ENCODE measurements at places on chromosomes 6 and 20.

DNA sequence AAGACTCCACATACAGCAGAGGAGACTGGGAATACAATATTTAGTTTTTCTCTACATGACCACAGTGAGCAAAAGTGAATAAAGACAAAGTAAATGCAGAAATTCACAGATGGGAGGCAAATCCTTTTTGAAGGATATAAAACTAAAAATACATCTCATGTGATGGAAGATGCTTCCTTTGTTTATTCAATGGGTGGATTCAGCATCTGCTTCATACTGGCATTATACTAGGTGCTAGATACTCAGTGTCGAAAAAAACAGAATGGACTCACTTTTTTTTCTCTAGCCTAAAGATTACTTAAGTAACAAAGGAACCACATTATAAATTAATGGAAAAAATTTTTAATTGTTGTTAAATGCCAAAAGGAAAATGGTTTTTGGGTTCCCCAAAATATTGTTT is 216.2 kb downstream of the TRDN start:
- DNase-seq = no peak

DNA sequence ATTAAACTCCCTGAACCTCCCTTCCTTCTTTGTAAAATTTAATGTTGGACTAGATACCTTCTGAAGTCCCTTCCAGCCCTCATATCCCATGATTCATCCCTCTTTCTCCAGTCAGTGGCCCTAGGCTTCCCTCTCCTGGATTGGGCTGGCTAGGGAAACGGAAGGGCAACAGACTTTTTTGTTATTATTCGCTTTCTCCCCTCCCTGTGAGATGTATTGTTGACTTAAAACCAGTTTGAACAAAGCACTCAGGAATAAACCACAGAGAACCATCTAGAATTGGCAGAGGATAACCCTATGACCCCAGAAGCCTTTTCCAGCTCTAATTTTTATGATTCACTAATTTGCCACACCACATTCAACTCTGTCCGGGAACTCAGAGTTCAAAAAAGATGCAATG is 239.7 kb upstream of the SUPT3H start:
- DNase-seq = no peak

GRCh38 chr6:133704371-133704770 is 184.5 kb upstream of the TCF21 start:
- no peak for DNase-seq

DNA sequence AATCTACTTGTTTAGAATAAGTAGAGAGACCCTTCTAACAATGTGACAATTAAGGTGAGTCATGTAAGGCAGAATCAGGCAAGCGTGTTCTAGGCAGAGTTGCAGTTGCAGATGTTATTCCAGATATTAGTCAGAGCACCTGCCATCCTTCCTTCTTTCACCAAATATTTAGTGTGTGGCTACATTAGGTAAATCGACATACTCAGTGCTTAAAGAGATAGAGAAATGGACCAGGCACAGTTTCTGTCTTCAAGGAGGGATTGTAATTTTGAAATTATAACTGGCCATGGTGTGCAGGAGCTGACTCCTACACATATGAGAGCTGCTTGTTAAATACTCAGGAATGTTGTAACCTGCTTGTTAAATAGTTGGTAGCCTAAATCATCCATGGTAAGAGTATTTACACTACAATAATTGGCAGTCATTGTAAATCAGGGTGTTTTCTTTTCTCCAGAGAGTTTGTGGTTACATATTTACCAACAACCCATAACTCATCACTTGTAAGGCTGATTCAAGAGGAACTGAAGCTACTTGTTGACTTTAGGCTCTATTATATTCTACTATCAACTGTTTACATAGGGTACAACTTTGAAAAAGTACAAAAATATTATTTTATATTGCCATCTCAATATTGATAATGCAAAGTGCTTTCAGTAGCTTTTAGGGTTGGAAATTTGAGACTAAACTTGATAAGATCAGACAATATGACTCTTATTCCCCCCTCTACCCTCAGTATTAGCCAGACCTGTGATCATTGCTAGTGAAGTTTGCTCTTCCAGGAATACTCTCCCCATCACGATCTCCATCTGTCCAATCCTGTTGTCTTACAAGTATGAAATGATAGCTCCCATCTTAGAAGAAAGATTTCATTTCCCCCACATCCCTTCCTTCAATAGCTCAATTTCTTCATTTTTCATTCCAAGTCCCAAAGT is 607.1 kb downstream of the COL12A1 start:
- DNase-seq = no peak

DNA sequence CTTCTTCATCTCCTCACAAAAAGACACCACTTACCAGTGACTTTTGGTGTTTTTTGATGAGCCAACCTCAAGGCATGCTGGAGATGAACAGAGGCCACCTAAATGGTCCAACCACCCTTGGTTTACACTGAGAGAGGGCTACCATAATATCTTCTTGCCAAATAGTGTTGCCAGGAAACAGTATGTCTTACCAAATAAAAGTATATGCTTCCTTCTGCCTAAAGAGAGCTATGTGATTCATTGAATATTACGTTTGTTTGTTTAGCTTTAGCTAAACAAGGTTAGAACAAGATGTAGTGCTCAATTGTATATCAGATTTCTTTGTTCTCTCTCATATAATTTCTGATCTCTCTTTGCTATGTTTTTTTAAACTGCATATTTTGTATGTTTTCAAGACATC is 40.6 kb upstream of the BMP6 start:
- DNase-seq = no peak

DNA sequence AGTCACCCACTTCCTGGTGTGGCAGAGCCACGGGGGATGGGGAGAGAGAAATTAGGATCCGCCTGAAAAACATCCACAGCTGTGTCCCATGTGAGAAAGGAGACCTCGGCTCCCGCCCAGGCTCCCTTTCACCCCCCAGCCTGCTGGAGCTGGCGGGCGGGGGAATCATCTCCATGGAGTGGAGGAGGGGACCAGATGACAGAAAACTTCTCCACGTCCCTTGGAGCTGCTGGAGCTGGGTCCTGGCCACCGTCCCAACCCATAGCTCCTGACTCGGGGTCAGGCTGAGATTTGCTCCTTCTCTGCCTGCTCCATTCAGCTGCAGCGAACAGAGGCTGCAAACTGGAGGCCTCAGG is 113.8 kb downstream of the CEBPB start:
- no peak for DNase-seq

DNA sequence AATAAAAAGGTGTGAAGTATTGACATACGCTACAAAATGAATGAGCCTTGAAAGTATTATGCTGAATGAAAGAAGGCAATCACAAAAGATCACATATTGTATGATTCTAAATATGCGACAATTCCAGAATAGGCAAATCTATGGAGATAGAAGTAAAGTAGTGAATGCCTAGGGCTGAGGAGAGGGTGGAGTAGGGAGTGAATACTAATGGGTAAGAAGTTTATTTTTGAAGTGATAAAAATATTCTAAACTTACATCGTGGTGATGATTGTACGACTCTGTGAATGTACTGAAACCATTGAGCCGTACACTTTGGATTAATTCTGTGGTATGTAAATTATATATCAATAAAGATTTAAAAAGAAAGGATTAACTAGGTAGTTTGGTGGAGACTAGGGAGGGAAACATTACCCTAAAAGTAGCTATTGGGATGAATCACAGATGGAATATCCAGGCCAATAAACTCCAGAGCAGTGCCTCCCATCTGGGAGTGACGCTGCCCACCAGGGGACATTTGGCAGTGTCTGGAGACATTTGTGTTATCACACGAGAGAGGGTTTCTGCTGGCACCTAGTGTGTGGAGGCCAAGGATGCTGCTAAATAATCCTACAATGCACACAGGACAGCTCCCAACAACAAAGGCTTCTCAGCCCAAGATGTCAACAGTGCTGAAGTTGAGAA is 214.2 kb upstream of the PCSK2 start:
- no peak for DNase-seq

- no peak for DNase-seq
These were observed 285.8 kb upstream of the PRND start for GRCh38 chr20:4435671-4436455.

DNA sequence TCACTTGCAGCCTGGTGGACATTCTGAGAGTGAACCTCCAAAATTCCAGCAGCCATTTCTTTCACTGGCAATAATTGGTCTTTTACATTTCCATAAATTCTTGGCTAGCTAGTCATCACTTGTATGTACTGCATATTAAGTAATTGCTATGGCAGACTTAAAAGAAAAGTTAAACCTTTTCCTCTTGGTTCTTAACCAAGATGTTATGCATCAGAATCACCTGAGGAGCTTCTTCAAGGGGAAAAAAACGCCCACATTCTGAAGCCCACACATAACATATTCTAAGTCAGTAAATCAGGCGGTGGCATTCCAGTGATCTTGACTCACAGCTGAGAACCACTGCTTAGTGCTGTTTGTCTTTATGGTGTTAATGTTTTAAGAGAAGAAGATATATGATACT is 37.0 kb downstream of the CDC40 start:
- DNase-seq = no peak

DNA sequence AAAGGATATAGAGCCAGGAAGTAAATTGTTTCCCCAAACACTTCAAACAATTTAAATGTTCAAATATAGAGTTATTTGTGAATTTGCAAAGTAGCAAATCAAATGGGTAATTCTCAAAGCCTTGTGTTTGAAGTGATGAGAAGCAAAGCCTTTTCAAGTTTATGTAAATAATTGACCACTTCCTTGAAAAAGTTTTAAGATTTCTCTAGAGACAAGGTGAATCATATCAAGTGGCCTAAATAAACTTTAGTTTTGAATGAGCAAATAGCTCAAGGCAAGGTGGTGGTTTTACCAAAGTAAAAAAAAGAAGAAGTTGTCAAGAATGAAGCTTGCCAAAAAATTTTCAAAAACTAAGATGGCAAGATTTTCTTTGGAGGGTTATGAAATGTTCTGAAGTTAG is 42.6 kb upstream of the IFNGR1 start:
- no peak for DNase-seq

GRCh38 chr20:19998990-19999705 is 18.0 kb upstream of the NAA20 start:
- DNase-seq = no peak

DNA sequence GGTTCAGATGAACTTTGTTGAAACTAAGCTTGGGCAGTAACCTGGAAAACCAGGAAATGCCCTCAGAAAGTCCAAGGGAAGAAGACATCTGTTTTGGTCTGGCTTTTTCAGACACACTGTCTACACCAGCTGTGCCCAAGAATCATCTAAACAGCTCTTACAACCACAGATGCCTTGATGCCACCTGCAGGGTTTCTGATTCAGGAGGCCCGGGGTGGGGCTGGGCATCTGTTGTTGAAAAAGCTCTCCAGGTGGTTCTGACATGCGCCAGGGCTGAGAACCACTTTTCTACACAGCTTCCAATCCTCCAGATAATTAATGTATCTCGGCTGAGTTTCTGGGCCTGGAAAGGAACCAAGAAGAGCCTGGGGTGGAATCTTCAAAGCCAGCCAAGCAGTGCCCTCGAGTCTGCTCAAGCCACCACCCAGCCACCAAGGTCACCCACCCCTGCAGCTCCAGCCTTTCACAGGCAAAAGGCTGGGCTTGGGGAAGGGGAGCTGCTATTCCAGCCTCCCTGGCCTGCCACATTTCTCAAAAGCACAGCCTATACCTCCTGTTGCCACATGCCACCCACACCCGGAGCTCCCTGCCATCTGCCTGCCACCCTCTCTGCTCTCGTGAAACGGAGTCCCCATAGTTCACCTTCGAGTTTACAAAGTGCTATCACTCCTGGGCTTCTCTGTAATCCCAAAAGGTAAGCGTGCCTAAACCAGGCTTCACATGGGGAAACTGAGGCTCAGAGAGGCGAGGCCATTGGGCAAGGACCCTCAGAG is 9.4 kb downstream of the MDGA1 start:
- DNase-seq = no peak

GRCh38 chr6:135521431-135521830 is 23.9 kb upstream of the AHI1 start:
- no peak for DNase-seq

DNA sequence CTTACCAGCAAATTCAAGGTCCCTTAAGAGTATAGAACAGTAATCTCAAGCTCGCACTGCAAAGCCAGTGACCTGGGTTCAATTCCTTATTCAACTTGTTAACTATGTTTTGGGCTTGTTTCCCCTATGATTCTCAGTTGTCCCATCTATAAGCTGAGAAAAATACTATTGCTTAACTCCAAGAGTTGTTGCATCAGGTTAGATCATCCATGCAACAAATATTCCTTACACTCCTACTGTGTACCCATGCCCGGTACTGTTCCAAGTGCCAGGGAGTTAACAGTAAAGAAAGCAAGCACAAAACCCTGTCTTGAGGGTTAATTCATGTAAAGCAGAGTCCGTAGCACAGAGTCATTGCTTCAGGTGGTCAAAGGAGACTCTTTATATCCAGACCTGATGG is 247.3 kb downstream of the MAFB start:
- DNase-seq = no peak

- no peak for DNase-seq
These were observed at the start of gene CAP2 for GRCh38 chr6:17392978-17393891. TSS of gene CAP2 (plus strand) at chr6:17393595. CDS start at chr6:17421556, 27,961 bp downstream.

All from activated CD4-positive, alpha-beta T cell treated with anti-CD3 and anti-CD28 coated beads for 4 hours (primary cell).